ENCODE measurements at places on chromosomes 12 and 14.

DNA sequence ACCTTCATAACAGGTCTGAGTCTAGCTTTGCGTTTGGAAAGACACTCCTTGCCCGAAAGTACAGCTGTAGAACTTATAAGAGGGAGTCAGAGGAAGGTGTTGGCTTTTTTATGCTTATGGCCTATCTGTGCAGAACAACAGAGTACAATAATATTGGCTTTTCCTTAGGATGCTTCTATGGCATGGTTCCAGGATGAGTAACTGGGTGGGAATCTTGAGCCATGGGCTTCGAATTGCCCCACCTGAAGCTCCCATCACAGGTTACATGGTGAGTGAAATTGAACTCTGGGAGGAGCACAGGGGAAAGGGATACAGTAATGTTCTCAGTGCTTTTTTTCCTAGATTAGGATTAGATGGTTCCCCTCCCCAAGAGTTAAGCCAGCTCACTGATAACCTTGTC, 13.0 kb downstream of the PARP2 start:
- DNase-seq, result peak; percentile 17

- no peak for DNase-seq
These were observed 1103.1 kb downstream of the VRK1 start for GRCh38 chr14:97900196-97900854.

DNA sequence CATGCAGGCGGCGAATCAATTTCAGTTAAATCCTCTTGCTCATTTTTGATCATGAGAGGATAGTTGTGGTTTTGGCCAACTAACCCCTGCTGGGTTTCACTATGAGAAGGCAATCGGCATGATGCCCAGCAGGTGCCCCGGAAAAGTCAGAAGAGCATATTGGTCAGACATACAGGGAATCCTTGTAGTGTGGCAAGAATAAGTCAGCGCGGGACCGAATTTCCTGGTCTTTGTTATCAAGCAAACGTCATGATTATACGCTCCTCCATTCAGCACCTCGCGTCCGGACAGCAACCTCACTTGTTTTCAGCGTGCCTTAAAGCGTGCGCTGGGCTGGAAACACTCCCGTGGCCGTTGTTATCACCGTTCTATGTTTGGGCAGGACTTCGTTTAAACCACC, 1.8 kb downstream of the TBC1D30 start:
- no peak for DNase-seq

DNA sequence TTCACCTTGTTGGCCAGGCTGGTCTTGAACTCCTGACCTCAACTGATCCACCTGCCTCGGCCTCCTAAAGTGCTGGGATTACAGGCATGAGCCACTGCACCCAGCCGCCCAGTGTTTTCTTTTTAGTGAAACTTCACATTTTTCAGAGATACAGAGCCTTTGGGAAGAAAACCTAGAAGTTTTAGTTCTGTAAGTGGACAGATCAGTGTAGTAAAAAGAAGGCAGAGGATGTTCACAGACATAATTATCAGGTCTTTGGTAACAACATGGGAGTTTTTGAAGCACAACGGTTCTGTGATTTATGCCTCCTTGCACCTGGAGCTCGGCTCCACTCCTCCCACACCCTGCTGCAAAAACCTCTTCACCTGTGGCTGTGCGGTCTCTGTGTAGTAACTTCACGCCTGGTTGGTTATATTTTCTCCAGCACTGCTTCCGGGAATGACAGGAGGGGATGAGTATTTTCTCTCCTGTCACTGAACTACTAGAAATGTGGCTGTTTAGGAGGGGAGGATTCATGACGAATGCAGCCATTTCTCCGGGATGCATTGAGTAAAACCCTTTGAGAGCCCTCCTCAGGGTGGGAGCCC, 67.0 kb downstream of the ARF6 start:
- no peak for DNase-seq

- no peak for DNase-seq
These were observed 134.6 kb downstream of the RBM19 start for GRCh38 chr12:113831476-113831875.

GRCh38 chr12:53530920-53531319, 23.6 kb upstream of the NPFF start:
- DNase-seq, result peak; percentile 38

DNA sequence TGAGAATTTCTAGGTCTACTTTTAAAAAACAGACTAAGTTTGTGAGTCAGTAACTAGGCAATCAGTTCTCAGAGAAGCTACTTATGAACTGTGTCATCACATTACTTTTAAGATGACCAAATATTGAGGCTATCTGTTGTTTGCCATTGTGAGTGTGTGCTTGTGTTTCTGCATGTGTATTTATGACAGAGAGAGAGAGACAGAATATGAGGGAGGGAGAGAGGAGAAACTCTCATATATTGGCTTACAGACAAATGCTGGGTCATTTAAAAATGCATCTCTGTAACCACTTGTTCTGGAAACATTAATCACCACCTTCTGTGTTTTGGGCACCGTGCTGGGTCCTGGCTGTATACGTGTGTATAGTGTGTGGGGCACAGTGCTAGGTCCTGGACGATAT, 161.5 kb upstream of the FRMD6 start:
- peak; percentile 54 for DNase-seq

DNA sequence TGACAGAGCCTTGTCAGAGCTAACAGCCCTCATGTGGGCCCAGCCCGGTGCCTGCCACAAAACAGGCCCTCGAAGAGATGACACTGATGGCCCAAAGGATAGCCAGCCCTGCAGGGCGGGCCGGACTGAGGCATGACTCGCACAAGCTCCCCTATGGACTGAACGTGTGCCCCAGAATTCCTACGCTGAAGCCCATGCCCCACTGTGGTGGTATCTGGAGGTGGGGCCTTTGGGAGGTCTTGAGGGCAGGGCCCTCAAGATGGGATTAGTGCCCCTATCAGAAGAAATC, 38.6 kb downstream of the CHGA start:
- no peak for DNase-seq

DNA sequence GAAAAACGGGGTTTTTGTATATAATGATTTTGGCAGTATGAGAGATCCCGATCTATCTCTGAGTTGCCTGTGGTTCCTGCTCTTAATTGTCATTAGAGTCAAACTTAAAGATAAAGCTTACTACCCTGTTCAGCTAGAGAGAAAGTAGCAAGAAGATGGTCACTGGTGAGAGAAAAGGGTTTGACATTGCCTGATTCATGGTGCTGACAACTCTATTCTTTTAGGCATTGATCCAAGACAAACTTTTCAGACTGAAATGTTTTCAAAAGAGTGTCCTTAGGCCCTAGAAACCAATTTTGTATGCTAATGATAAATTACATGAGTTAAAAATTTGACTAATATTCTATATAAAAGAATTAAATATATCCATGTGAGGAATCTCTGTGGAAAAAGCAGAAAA, 35.1 kb downstream of the PELI2 start:
- DNase-seq, result peak; percentile 23

- peak; percentile 70 for DNase-seq
These were observed 1277.4 kb downstream of the LRFN5 start for GRCh38 chr14:42884100-42884499.

DNA sequence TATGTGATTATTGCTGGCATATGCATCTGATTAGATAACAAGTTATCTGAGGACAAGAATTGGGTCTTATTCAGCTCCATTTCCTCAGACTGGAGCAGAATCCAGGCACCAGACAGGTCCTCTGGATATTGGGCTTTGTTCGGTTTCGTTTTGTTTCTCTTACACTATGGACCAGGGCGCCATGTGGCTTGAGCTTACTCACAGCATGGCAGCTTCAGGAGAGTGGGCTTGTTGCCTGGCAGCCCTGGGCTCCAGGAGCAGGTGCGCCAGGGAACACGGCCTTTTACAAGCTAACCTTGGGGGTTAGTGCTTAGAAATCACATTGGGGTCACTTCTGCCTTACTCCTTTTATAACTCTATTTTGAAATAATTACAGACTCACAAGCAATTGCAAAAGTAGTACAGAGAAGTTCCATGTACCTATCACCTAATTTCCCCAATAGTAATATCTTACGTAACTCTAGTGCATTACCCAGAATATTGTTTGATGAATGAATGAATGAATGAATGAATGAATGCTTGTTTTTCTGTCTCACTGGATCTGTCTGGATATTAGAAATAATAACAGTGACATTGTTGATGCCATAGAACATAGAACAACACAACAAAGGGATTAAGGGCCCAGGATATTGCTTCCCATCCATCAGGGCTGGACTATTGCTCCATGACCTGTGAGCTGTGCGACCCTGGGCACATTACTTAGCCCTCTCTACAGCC, 39.0 kb downstream of the CMKLR1 start:
- no peak for DNase-seq

- peak; percentile 44 for DNase-seq
These were observed 1.8 kb upstream of the BMAL2 start for GRCh38 chr12:27330846-27331245.

DNA sequence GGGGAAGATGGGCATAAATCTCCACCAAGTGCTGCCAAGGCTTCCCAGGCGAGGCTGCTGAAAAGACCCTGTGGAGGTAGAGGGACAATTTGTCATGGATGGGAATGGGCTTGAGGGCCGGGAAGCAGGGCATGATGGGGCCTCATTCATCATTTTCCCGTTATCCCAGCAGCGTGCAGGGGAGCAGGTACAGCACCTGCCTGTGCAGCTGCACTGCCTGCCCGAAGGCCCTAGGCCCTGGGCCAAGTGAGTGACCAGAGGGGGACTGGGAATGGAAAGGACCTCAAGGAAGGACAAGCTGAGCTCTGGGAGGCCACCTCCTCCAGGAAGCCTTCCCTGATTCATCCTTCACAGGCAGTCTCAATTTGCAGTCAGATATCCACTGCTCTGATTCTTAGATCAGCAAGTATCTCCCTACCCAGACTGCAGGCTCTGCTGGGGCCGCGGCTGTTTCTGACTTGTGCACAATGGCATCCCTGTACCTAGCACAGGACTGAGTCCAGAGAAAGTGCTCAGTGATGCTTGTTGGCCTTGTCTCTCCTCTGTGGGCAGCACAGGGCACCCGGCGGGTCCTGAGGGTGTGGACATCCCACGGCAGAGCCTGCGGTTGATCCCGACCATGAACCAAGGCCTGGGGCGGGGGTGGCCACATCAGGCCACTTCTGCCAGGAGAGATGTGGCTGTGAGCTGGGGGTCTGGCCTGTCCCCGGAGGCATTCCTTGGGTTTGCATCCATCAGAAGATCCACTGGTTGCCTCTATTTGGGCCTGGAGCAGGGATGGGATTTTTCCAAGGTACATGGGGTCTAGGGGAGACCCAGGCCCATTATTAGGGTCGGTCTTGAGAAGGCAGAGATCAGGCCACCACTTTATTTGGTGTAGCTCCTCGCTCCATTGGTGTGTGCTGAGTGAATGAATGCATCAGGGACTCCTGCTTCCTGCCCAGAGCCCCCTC, 167.3 kb upstream of the RTL1 start:
- no peak for DNase-seq

Data from MCF 10A (cell line).